Stimulated activated CD4-positive, alpha-beta T cell treated with anti-CD3 and anti-CD28 coated beads, TNF-alpha, amount 100 ng/mL, for 1 hour (primary cell): ENCODE measurements at places on chromosomes 7 and 10.
A peak's percentile ranks its signal among the peaks of the same experiment; 100 is the strongest.

- no peak for DNase-seq
These were observed 31.7 kb downstream of the AP5Z1 start for GRCh38 chr7:4806983-4807597.

DNA sequence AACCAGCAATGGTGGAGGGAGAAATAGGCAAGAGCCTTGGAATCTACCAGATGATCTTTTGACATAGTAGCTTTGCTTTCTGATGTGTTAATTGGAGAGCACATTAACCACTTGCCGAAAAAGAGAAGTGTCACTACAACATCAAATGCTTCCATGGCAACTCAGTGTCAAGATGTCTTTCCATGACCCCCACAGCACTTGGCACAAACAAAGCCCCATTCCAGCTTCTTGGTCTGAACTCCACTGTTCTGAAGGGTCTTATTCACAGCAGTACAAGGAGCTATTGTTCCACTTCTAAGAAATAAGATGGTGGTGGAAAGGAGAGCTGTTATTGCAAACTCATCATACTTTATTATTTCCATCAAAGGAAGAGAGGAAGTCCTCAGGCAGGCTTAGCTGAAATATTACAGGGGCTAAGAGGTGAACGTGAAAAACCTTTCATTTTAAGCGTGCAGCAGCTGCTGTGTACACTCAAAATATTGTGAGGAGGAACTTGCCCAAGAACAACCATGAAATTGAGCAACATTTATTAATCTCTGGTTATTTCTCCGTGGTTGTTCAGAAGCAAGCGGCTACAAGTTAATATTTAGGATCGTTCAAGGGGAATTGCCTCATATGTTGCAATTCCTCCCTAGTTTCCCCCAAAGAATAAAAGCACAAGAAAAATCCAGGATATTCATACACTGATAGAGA is 354.8 kb upstream of the CELF2 start:
- no peak for DNase-seq

DNA sequence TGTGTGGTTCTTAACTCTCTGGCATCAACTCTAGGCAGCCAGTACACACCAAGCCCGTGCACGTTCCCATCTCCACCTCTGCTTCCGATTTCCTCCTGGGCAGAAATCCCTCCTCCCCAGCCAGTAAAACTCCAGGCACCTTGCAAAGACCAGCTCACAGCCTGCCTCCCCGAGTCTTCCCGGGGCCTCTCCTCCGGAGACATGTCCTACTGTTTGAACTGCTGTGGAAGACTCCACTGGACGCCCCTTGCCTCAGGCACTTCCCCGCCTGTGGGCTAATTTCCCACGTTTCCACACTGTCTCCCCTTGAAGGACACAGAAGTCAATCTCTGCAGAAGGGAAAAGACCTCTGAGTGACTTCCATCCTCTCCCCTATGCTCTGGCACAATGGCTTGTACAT is 210.7 kb upstream of the FRMD4A start:
- no peak for DNase-seq

DNA sequence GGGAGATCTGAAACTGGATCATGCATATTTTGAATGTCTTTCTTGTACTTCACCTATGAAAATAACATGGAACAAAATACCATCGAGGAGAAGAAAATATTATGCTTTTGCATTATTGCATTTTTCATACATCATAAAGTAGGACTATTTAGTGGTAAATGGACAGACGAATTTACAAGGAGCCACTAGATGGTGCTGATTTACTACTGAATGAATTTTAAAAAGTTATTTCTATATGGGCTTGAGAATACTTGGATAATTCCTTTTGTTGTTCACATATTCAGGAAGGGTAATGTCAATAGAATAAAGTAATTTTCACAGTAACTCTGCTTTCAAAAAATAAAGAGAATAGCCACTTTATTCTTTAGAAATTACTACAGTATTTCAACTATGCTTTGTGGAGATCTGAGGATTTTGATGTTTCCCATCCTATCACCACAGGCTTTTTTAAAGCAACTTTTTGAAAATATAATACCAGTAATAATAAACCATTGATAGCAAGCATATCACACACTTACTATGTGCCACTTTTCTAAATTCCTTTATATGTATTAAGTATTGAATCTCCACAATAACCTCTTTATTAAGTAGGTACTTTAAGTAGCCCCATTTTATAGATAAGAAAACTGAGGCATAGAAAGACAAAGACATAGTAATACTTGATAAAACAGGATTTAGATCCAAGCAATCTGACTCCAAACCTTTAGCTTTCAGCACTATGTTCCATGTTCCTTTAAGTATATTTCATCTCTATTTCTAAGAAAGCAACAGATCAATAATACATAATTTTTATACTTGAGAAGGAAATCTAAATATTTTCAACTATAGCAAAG is 38.6 kb downstream of the NEBL start:
- no peak for DNase-seq

- DNase-seq = no peak
These were observed 28.3 kb downstream of the RAMP3 start for GRCh38 chr7:45185864-45186250.

GRCh38 chr10:132715776-132716680 is 69.9 kb downstream of the NKX6-2 start:
- DNase-seq = no peak

DNA sequence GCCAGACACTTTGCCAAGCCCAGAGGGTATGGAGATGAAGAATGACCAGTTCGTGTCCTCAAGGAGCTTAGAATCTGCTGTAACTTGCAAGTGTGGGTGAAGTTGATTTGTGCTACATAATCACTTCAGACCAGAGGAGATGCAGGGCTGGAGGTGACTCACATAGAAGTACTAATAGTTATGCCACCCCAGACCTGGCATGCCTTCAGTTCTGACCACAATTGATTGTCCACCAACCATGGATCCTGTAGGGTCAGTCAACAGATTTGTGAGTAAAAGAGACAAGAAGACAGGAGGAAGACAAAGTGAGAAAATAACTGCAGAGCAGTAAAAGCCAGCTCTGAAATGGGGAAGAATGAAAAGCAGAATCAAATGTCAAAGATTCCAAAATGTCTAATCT is 51.2 kb upstream of the BMPER start:
- DNase-seq = no peak

DNA sequence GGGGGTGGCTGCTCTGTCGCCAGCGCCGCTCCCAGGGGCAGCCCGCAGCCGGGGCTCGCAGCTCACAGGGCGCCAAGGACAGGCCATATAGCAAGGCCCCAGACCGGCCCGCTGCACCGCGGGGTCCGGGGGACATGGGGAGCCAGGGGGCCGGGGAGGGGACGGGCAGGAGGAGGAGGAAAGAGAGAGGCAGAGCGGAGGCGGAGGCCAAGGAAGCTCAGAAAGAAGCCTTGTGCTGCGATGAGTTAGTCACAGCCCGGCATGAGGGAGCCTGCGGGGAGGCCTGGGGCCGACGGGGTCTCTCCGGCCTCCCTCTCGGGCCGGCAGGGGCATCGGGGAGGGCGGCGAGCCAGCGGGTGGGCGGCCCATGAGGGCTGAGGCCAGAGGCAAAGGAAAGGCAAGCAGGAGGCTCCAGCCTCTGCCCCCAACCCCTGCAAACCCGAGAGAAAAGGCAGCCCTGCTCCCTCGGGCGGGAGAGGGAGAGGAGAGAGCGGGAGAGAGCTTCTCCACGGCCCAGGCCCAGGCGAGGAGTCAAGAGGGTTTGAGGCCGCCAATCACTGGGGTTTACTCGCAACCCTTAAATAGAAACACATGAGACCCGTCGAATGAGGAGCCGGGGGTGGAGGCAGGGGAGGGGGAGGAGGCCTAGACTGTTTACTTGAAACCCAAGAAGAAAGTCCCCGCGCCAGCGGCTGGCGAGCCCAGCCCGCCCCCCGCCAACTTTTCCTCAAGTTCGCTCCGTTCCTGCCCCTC is 167.9 kb downstream of the NEURL1 start:
- DNase-seq = peak; percentile 22

DNA sequence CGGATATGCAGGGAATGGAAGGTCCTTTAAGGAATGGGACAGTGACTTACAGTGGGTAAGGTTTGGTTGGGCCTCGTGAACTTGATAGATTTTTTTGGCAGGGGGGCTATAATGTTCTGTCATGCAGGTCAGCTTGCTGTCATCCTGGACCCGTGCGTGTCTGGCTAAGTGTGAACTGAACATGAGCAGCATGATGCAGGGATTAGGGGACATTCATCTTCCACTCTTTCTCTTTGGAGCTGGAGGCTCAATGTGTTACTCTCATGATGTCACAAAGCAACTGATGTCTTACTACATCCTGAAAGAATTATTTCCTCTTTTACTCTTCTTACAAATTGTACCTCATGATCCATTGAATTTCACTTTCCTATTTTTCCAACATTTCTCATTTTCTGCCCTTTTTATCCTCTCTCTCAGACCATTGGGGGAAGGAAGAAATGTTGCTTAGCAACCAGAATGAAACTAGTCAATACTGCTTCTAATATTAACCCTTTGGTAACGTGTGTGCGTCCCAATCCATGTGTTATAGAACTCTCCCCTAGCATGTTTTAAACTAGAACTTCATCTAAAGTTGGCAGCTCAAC is 549.1 kb downstream of the LRMDA start:
- no peak for DNase-seq

- peak; percentile 12 for DNase-seq
These were observed 745 bp downstream of the YWHAG start for GRCh38 chr7:76358011-76358480.

DNA sequence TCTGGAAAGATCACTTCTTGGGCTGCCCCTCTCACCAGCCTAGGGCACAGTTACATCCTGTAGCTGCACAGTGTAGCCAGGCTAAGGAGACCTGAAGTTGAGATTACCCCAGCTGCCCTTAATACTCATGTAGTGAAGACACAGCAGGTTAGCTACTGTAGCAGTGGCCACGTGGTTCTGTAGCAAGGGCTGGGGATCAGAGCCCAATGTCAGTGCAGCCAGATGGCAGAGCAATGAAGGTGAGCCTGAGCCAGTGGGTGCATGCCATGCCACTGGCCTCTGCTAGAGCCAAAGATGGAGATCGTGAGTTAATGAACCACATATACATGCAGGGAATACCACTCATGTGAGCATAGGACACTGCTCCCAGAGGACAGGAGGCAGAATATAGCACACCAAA is 15.5 kb downstream of the AMPH start:
- DNase-seq = no peak

DNA sequence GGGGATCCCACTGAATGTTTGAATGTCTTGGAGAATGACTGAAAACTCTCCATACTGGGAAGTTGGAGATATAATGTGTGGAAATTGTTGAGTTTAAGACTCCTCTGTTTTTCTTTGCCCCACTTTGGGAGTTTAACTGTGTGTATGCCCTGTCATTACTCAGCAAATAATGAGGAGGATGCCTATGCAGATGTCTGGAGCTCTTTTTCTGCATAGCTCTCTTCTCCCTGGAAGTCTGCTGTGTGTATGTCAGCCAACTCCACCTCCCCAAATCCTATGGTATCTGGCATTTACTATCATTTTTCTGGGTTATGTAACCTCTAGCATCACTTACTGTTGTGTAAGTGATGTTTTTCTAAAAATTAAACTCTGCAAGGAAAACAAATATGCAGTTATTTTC is 122.2 kb downstream of the ANKRD7 start:
- DNase-seq = no peak

DNA sequence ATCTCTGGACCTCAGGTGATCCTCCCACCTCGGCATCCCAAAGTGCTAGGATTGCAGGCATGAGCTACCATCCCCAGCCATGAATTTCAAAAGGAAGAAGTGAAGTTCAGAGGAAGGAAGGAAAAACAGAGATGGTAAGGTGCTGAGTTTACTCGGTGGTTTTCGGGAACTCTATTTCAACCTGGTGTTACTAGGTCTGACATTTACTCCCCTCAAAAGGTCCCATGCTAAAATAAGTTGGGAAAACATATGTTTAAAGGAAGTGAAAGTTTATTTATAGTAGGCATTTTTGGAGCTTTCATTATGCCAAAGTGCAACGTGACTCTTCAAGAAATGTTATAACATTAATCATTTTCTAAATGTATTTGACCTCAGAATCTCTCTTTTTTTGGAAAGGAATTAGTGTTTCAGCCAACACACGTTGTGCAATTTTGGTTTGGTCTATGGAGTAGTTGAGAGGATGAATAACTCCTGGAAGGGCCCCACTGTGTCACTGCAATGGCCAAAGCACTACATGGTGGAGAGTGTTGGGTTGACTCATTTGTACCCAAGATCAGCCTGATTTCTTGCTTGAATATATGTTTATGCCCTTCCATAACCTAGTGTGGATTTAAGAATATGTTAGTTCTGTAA is 114.7 kb upstream of the FAM171A1 start:
- no peak for DNase-seq

DNA sequence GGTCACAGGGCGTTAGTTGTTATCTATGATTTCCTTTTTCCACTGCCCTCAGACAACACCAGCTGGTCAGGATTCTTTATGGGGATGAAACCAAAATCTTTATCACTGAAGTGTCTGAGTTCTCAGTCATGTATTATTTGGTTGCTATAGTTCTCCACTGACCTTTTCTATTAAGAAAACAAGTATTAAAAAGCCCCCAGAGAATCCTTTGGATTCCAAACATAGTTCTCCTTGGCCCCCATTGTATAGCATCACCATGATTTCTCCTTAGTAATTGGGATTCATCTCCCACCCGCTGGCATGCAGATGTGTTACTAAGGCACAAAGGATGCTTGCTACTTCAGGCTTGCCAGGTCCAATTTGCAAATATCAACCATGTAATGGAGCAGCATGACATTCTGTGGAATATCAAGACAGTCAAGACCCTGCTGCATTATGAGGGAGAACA is 94.3 kb downstream of the IQUB start:
- DNase-seq = no peak

DNA sequence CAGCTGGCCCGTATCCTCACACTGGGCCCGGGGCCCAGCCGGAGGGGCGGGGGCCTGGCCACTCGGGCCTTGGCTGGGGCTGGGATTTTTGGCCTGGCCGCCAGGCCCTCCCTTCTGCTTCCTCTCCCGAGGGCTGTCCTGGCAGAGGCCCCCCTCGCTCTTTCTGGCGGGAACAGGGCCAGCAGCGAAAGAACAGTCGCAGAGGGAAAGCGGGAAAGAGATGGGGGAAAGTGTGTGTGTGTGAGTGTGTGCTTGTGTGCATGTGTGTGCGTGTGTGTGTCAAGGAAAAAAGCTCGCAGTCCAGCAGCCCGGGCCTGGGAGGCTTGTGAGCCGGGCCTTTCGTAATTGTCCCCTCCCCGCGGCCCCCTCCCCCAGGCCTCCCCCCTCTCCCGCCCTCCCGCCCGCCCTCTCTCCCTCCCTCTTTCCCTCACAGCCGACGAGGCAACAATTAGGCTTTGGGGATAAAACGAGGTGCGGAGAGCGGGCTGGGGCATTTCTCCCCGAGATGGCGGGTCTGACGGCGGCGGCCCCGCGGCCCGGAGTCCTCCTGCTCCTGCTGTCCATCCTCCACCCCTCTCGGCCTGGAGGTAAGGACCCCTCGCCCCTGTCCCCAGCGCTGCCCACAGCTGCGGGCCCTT is at the start of gene ELN:
TSS of gene ELN (plus strand) at position 491 of the 638 bp plus-strand sequence. CDS start at position 506, 15 bp downstream.
- no peak for DNase-seq

GRCh38 chr10:125707541-125708468 is 11.7 kb upstream of the EDRF1 start:
- DNase-seq = no peak
